Pancreas (tissue), 10 donors: ENCODE measurements at places on chromosomes 13 and 19.

DNA sequence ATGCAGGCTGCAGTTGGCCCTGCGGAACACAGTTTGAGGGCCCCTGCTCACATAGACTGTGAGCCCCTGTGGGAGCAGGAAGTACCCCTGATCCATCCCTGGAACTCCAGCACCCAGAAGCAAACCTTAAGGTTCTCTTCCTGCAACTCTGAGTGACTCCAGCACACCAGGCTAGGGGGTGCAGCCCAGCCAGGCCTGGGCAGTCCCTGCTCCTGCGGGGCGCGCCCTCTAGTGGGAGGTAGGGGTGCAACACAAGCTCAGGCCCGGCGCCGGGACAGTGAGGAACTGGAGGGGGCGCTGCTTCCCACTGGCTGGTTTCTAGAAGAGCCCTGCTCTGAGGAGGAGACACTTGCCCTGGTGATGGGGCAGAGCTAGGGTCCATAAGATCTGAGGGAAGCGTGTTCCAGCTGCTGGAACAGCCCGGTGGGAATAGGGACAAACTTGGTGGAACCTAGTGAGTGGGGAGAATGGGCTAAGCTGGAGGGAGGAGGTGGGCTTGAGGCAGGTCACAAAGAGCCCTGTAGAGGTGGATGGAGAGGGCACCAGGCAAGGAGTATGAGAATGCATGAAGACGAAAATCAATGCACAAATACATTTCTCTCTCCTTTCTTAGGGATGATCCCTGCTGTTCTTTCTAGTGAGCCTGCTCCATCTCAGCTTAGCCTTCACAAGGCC, 5.0 kb downstream of the ZSCAN5A start:
- H3K4me1 ChIP-seq = no peaks in the 10 kb centered on the region
- H3K36me3 ChIP-seq = peaks cover 8% of the 10 kb centered on the region
- H3K27ac ChIP-seq = no peak overlapping the region
- no peaks in the 10 kb centered on the region for H3K27me3 ChIP-seq
- H3K4me3 ChIP-seq = no peak overlapping the region

DNA sequence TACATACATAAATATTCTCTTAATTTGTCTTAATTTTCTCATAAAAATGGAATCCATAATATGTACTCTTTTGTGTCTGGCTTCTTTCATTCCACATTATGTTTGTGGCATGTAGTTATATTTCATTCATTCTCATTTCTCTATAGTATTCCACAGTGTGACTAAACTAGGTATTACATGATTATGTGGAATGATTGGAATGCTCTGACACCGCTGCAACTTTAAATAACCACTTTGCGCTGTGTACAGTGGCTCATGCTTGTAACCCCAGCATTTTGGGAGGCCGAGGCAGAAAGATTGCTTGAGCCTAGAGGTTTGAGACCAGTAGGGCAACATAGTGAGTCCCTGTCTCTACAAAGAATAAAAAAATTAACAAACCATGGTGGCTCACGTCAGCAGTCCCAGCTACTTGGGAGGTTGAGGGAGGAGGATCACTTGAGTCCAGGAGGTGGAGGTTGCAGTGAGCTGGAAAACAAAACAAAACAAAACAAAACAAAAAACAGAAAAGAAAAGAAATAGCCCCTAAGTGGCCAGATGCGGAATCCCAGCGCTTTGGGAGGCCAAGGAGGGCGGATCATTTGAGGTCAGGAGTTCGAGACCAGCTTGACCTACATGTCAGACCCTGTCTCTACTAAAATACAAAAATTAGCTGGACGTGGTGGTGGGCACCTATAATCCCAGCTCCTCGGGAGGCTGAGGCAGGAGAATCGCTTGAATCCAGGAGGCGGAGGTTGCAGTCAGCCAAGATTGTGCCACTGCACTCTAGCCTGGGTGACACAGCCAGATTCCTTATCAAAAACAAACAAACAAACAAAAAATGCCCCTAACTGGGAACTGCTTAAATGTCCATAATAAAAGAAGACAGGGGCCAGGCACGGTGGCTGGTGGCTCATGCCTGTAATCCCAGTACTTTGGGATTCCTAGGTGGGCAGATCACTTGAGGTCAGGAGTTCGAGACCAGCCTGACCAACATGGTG, 8.0 kb upstream of the SAE1 start:
- no peaks in the 10 kb centered on the region for H3K36me3 ChIP-seq
- H3K27ac ChIP-seq = no peak overlapping the region
- no peak overlapping the region for H3K4me3 ChIP-seq
- no peak for DNase-seq
- H3K4me1 ChIP-seq = no peaks in the 10 kb centered on the region
- H3K27me3 ChIP-seq = no peaks in the 10 kb centered on the region

DNA sequence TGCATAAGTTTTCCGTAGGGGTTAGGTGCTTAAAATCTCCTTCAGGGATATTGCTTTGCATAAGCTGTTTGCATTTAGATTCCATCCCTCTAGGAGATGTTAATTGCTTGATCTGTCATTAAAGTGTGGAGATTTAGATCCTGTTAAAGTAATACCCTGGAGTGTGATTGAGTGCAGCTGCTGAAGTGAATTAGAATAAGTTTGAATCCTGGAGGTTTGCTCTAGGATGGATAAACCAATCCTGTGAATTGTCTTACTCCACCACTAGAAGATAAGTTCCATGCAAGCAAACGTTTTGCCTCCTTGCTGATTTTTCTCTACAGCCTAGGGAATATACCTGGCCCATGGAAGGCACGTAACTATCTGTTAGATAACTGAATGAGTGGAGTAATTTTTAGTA, 1487.2 kb upstream of the PRR20A start:
- no peak overlapping the region for H3K4me3 ChIP-seq
- H3K36me3 ChIP-seq = no peaks in the 10 kb centered on the region
- DNase-seq = no peak
- no peaks in the 10 kb centered on the region for H3K4me1 ChIP-seq

GRCh38 chr19:33799476-33799875, 2.8 kb downstream of the KCTD15 start:
- H3K27ac ChIP-seq = no peak overlapping the region
- H3K36me3 ChIP-seq = no peaks in the 10 kb centered on the region
- no peaks in the 10 kb centered on the region for H3K27me3 ChIP-seq
- DNase-seq = no peak
- no peak overlapping the region for H3K4me3 ChIP-seq
- peaks cover 5% of the 10 kb centered on the region for H3K4me1 ChIP-seq

DNA sequence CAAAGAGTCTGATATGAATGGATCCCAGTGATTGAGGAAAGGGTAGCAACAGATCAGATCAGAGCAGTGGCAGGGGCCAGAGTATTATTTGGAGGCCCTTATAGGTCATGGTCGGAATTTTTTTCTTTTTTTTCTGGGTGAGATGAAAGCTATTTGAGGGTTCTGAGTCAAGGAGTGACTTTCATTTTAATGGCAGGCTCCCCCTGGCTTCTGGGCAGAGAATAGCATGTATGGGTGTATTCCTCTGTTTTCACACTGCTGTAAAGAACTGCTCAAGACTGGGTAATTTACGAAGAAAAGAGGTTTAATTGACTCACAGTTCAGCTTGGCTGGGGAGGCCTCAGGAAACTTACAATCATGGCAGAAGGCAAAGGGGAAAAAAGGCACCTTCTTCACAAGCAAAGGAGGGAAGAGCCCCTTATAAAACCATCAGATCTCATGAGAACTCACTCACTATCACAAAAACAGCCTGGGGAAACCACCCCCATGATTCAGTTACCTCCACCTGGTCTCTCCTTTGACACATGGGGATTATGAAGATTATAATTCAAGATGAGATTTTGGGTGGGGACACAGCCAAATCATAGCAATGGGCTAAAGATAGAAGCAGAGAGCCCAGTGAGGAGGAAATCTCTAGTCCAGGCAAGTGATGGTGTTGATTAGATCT, 3.0 kb upstream of the SLC6A16 start:
- no peak for DNase-seq
- no peaks in the 10 kb centered on the region for H3K27me3 ChIP-seq
- no peak overlapping the region for H3K27ac ChIP-seq
- no peaks in the 10 kb centered on the region for H3K36me3 ChIP-seq
- H3K4me1 ChIP-seq = no peaks in the 10 kb centered on the region

DNA sequence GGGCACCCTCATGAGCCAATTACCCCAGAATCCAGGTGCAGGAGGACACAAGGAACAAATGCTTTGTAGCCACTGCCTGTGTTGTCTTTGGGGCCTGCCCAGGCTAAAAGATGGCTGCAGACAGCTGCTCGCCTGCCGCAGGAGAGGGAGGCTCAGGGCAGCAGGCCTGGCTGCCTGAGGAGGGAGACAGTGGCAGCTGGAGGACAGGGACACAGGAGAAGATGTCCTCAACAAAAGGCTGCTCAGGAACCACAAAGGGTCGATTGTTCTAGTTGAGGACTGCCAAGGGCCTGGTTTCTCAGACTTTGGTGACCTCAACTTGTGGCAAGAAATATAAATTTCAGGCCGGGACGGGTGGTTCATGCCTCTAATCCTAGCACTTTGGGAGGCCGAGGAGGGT, 7.6 kb downstream of the SIRT2 start:
- H3K4me3 ChIP-seq = no peak overlapping the region
- H3K4me1 ChIP-seq = no peaks in the 10 kb centered on the region
- no peak for DNase-seq
- H3K27ac ChIP-seq = no peak overlapping the region

- no peak for DNase-seq
- H3K27me3 ChIP-seq = no peaks in the 10 kb centered on the region
- no peak overlapping the region for H3K27ac ChIP-seq
- H3K4me3 ChIP-seq = no peak overlapping the region
Measured at GRCh38 chr13:44078806-44079376, 199.2 kb downstream of the LACC1 start.

DNA sequence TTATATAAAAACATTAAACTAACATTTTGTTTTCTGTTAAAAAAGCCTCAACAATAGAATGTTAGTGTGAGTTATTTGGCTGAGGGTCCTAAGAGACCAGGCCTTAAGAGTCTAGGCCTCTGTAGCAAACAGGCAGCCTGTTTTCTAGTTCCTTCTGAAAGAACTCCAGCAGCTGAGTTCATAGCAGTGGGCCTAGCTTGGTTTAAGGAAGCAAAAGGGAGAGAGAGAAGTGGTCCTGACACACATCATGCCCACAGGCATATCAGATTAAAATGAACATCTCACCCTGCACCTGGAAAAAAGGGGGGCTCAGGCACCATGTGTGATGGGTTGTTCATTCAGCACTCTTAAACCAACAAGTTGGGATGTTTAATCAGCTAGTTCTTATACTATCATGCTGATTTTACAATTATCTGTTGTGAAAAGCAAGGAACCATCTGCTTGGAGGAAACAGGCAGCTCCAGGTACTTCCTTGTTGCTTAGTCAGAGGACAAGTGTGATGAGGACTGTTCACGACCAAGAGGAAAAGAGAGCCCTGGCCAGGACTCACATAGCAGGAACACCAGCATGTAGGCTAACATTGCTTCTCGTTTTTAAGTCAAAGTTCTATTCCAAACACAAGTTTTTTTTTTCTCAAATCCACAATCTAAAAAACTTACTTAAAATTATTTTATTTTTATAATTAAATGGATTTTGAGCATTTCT, 81.3 kb upstream of the FRY start:
- H3K4me1 ChIP-seq = peaks cover 29% of the 10 kb centered on the region
- H3K27me3 ChIP-seq = no peaks in the 10 kb centered on the region
- DNase-seq = no peak
- H3K36me3 ChIP-seq = no peaks in the 10 kb centered on the region

DNA sequence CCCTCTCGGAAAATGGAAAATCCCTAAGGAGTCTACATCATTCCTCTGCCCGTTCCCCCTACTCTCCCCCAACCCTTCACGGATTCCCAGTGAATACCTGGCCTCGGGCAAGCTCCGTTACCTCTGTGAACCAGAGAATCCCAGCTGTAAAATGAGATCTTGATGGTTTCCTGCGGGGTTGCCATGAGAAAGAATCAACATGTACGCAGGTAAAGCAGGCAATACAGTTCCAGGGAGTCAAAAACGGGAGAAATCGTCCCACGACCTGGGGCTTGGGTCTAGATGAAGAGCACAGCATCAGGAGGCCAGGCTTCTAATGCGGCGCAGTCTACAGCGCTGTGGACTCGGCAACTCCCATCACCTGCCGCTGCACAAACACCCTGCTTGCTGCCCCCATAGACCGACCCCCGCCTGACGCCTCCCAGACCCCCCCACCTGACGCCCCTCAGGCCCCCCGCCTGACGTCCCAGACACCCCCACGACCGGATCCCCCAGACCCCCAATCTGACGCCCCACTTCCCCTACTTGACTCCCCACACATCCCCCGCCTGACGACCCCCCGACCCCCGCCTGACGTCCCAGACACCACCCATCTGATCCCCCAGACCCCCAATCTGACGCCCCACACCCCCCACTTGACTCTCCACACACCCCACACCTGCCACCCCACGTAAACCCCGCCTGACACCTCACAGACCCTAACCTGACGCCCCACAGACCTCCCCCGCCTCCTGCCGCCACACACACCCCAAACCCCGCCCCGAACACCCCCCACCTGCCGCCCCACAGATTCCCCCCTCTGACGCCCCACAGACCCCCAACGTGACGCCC, 680 bp downstream of the LIG4 start:
- H3K36me3 ChIP-seq = peaks cover 4% of the 10 kb centered on the region
- H3K4me1 ChIP-seq = peaks cover 18% of the 10 kb centered on the region
- no peaks in the 10 kb centered on the region for H3K27me3 ChIP-seq
- no peak overlapping the region for H3K27ac ChIP-seq
- peak; percentile 36 for DNase-seq

GRCh38 chr19:49749055-49749716, 13.9 kb downstream of the TSKS start:
- H3K4me1 ChIP-seq = no peaks in the 10 kb centered on the region
- no peaks in the 10 kb centered on the region for H3K27me3 ChIP-seq
- DNase-seq = no peak
- no peak overlapping the region for H3K27ac ChIP-seq

GRCh38 chr19:40252395-40252794, 25.9 kb upstream of the CCNP start:
- H3K27ac ChIP-seq = no peak overlapping the region
- no peaks in the 10 kb centered on the region for H3K27me3 ChIP-seq
- H3K4me1 ChIP-seq = peaks cover 6% of the 10 kb centered on the region
- peaks cover 13% of the 10 kb centered on the region for H3K36me3 ChIP-seq
- no peak for DNase-seq

- no peaks in the 10 kb centered on the region for H3K27me3 ChIP-seq
- no peak overlapping the region for H3K4me3 ChIP-seq
- no peaks in the 10 kb centered on the region for H3K36me3 ChIP-seq
- no peak overlapping the region for H3K27ac ChIP-seq
- H3K4me1 ChIP-seq = no peaks in the 10 kb centered on the region
- peak; percentile 2 for DNase-seq
Measured at GRCh38 chr13:111326981-111327642, 6.7 kb downstream of the TEX29 start.

- no peaks in the 10 kb centered on the region for H3K36me3 ChIP-seq
- no peaks in the 10 kb centered on the region for H3K27me3 ChIP-seq
- no peak for DNase-seq
- H3K27ac ChIP-seq = no peak overlapping the region
- H3K4me3 ChIP-seq = no peak overlapping the region
Measured at GRCh38 chr19:30464162-30464561, 92.0 kb downstream of the ZNF536 start.

GRCh38 chr19:29841209-29841558, 29.4 kb downstream of the CCNE1 start:
- H3K4me3 ChIP-seq = no peak overlapping the region
- no peaks in the 10 kb centered on the region for H3K27me3 ChIP-seq
- no peak for DNase-seq

GRCh38 chr19:58304255-58304654, 922 bp upstream of the ERVK3-1 start:
- peak overlapping the region; percentile 53 for H3K27ac ChIP-seq
- H3K4me1 ChIP-seq = no peaks in the 10 kb centered on the region
- DNase-seq = no peak
- H3K27me3 ChIP-seq = no peaks in the 10 kb centered on the region
- peak overlapping the region; percentile 96 for H3K4me3 ChIP-seq

- H3K27me3 ChIP-seq = no peaks in the 10 kb centered on the region
- no peaks in the 10 kb centered on the region for H3K4me1 ChIP-seq
Measured at GRCh38 chr13:111925146-111925875, 141.6 kb upstream of the SOX1 start.
